Non-pigmented ciliary epithelial cell (primary cell): ENCODE measurements at places on chromosomes 1 and 21.

DNA sequence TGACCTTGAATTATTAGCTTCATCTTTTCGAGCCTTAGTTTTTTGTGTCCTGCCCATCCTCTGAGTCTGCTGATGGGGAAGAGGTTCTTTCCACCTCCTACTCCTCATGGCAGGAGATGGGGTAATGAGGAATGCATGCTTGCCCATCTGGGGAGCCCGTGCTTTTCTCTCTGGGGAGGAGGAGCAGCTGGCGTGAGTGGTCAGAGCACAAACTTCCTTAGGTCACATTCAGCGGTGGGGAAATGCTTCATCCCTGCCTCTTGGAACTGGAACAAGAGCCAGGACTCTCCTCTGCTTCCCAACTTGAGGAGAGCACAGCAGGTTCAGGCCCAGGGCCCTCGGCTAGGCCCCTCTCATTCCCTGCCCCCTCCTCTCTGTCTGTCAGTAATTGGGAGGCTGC lies 155.0 kb downstream of the PCNX2 start:
- no peak for DNase-seq

DNA sequence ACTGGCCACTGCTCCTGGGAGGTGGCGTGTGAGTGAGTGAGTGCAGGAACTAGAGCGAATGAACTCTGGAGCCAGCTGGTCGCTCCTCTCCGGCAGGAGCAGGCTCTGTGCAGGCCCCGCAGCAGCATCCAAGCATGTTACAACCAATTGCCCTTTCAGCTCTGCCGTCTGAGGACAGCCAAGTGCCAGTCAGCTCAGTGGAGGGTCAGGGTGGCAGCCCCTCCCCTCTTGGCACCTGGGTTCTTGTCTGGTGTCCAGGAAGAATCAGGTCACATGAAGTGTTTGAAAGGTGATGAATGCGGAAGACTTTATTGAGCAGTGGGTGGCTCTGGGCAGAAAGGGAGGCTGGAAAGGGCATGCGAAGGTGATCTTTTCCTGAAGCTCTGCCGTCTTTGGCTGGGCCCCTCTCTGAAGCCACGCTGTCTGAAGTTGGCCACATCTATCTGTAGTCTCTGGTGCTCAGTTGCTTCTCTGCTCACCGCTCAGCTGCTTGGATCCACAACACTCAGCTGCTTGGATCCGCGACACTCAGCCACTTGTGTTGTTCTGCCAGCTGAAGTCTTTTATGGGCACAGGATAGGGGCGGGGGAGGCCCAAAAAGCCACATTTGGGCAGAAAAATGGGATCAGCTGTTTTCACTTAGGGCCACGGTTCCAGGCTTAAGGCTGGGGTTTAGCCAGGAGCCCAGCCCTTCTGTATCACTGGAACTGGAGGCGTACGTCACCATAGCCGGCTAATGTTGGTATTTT lies 139.8 kb downstream of the ADSS2 start:
- no peak for DNase-seq

DNA sequence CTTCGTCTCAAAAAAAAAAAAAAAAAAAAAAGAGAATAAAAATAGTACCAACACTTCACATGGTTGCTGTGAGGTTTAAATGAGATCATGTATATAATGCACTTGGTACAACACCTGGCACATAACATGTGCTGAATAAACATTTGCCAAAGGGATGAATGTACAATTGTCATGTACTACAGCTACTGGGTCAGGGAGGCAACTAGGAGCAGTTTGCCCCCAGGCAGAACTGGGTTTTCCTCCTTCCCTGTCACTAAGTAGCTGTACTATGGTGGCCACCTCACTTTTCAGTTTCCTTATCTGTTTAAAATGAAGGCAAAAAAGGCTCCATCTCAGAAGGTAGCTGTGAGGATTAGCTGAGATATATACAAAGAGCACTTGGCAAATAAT lies 11.5 kb downstream of the AK2 start:
- no peak for DNase-seq

- DNase-seq = no peak
Measured at GRCh38 chr1:38256072-38256471, 209.5 kb upstream of the POU3F1 start.

DNA sequence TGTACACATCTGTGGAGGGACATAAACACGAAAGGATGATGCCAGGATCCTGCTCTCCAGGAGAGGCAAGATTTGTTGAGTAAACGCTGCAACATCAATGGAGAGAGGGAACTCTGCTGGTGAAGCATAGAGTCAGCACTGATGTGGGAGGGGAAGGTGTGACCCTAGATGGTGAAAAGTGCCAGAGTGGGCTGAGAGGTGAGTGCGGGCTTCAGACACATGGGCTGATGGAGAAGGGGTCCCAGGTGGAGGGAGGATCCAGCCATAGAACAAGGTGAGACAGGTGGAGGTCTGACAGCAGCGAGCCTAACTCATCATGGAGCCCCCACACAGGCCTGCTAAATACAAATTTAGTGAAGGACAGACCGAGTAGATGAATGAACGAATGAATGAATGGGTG lies 9.7 kb downstream of the RD3 start:
- DNase-seq = no peak

GRCh38 chr1:223153177-223154119 lies 10.4 kb upstream of the TLR5 start:
- DNase-seq = no peak

DNA sequence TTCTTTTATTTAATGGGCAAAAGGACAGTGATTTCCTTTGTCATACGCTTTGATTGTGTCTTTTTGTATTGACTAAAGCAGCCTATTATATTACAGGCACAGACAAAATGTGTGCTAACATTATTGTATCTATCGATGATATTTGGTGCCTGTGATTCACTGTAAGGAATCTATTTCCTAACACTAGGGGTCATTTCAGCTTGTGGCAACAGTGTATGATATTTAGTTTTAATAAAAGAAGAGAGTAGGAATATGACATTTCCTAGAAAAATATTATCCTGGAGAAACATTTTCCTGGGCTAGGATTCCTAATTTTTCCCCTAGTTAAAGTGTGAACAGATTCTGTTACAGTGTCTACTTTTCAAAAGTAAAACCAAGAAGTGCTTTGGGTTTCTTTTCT lies 42.8 kb downstream of the TYW3 start:
- no peak for DNase-seq

DNA sequence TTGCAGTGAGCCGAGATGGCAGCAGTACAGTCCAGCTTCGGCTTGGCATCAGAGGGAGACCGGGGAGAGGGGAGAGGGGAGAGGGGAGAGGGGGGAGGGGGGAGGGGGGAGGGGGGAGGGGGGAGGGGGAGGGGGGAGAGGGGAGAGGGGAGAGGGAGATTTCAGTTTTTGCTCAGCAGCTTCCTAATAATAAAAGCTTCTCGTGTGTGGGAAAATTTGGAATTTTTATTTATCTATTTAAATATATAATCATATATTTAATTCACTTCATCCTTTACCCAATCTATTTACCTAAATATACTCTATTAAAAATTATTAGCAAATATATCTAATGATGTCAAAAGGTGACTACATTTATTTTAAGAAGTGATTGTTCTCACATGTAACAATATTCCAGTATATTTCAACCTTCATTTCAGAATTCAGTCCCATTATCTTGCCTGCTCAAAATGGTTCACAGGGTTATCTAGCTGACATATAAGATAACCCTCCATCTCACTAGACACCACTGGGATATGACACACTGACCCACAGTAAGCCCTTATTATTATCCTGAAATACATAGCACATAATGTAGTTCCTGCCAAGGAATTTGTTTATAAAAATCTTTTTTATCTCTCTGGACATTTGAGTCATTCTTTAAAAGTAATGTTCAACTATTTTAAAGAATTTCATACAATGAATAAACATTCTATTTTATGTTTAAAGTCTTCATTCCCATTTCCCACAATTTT lies 105.9 kb downstream of the GPATCH2 start:
- no peak for DNase-seq

- no peak for DNase-seq
Measured at GRCh38 chr21:29436143-29436542, 137.4 kb downstream of the BACH1 start.

DNA sequence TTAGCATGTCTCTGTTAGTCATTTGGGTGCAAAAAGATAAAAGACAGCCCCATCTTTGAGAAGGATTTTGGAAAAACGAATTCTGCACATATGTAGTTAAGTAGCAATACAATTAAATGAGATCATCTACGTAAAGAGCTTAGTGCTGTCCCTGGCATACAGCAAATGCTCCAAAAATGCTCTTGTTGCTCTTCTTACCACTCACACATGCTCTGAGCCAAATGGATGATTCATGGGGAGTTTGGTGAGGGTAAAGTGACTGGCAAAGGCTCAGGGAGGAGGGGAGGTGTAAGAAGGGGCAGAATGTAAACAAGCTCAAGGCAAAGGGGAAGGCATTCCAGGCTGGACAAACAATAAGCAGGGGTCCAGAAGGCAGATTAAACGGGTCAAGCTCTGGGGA lies 191.9 kb downstream of the AK5 start:
- peak; percentile 56 for DNase-seq

- DNase-seq = no peak
Measured at GRCh38 chr1:35568975-35569395, 4.1 kb upstream of the TFAP2E start.

GRCh38 chr1:217343907-217344306 lies 287.0 kb downstream of the GPATCH2 start:
- no peak for DNase-seq

- no peak for DNase-seq
Measured at GRCh38 chr21:33198346-33199099, 31.2 kb upstream of the IFNAR2 start.

- no peak for DNase-seq
Measured at GRCh38 chr1:19458815-19459417, 26.4 kb downstream of the CAPZB start.

DNA sequence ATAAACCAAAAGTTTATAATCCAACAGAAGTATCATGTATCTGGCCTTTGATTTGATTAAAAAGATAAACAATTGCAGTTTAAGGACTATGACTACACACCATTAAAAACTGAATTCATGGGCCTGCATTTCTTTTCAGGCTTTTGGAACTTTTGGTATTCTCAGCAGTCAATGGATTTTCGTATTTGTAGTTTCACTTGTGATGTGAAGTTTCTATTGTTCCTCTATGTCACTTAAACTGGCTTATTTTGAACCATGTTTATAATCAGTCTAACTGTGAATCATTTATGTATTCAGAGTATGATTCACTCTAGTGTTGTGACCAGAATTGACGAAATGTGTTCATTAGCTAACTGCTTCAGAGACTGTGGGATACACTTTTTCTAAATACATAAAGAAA lies 132.9 kb downstream of the COQ8A start:
- DNase-seq = peak; percentile 6

DNA sequence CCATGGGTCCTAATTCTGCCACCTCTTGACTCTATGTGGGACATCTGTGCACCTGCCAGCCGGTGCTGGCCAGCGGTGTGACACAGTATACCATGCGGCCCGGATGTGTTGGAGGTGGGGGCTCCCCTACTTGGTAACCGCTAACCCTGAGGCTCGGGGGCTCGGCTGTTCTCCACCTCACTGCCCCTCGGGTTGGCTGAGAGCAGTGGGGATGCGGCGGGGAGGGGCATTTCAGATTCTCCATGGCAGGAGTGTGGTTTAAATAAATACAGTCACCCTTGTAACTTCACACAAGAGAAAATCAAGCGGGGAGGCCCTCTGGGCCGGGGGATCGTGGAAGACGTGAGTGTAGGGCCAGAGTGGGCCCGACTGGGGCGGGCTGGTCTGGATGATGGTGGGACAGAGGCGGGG lies 11.0 kb downstream of the KRTAP10-1 start:
- no peak for DNase-seq

DNA sequence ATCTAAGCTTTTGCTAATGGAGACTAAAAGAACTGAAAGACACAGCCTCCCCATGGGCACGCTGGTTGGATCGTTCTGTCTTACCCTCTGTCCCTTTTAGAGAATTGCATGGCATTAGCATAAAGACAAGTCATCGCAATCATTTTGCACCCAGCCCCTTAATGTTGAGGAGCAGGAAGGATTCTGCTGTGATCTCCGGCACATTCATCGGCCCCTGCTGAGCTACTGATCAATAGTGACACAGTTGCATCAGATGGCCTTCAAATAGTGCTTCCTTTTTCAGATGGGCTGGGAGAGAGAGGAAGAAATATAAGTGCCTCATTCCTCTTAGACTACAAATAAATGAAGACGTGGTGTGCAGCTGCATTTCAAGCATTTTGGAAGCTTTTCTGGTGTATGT lies 75.4 kb downstream of the NOS1AP start:
- DNase-seq = no peak

GRCh38 chr1:241325456-241325855 lies 31.5 kb downstream of the RGS7 start:
- no peak for DNase-seq

DNA sequence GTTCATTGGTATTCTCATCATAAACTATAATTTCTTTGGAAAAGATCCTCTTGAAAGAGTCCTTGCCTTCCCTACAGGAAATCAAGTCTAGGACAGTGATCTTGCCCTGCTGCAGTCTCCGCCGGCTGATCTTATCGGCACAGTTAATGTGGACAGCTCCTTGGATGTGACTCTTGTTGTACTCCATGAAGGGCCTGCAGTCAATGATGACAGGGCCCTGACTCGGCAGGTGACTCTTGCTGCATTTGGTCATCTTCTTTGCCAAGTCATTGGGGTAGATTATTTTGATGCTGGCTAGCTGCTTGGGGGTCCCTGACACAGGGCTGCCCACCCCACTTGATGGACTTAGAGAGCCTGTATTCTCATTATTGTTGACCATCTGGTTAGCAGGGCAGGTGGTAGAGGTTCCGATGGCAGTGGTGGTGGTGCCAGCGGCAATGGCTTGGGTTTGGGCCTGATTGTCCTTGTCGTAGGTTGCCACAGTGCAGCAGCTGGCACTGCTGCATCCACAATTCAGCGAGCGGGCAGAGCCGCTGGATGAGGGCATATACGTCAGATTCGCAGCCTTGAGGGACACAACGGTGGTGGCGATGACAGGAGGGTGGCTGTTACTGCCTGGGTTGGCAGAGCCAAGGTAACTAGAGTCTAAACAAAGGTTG lies 2.7 kb downstream of the DUSP10 start:
- no peak for DNase-seq

- DNase-seq = no peak
Measured at GRCh38 chr1:94614168-94614815, 72.7 kb upstream of the F3 start.

DNA sequence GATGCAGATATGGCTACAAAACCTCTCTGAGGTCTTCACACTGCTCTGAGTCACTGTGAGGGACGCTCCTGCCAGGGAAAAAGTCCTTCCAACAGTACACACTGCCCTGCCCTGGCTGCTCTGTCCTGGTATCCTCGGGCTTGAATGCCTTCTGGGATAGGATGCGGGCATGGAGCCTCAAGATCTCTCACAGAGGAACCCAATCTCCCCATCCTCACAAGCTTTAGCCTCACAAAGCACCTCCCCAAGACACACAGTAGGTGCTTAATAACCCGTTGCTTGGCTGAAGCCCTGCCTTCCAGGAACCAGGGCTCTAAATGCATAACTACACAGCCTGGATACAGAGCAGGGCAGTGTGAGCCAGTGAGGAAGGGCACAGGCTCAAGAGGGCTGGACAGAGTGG lies 9.2 kb downstream of the RAP1GAP start:
- no peak for DNase-seq
